ENCODE measurements at places on chromosomes 11 and 22.

GRCh38 chr11:15318814-15319213 lies 204.1 kb downstream of the INSC start:
- DNase-seq: no peak

DNA sequence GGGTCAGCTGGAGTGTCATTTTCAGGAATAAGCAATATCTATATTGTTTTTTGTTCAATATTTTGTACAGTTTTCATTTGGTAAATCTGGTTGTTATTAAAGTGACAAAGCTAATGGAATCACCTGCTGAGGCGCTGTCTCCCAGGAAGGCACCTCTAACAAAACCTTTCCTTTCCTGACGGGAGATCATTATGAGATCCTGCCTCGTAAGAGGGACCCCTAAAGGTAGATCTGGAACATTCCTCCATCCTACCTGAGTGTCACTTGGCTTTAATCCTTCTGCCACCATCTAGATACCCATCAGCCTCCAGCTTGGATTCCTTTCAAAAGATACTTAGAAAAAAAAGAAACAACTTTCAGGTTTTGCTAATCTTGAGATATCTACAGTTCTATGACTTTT lies 157.7 kb downstream of the FAT3 start:
- no peak for DNase-seq

DNA sequence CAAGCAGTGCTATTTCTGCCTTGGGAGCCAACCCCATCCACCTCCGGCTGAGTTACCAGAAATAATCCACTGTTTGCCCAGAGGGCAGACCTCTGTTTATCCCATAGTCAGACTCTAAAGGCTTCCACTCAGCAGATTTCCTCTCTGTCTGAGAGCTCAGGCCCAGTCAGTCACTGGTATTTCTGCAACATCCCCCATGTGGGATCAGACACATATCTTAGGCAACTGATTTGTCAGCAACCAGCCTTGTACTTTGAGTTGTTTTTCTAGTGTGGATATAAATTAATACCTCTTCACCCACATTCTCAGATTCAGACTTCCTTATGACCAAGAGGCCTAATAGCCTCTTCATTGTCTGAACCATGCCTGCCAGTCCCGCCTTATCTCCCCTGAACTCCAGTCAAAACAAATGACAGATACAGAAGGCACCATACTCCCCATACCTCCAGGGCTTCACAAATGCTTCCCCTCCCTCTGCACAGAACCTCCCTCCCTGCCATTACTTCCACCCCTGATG lies 193.6 kb downstream of the FAM76B start:
- DNase-seq: peak; percentile 69

- DNase-seq: peak; percentile 84
Observed at GRCh38 chr11:63491636-63492372, 837 bp upstream of the PLAAT5 start.

DNA sequence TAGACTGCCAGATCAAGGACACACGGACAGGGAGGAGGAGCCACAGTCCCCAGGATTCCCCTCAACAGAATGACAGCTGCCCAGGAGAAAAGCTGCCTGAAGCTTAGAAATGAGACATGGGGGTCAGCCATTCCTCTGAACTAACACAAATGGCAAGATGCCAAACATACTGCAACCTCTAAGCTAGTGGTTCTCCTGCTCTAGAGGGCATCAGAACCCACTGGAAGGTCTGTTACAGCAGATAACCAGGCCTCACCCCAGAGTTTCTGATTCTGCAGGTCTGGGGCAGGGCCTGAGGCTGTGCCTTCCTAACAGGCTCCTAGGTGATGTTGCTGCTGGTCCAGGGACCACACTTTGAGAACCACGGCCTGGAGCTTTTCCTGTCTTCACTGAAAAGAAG lies 28.6 kb upstream of the BID start:
- DNase-seq: no peak

DNA sequence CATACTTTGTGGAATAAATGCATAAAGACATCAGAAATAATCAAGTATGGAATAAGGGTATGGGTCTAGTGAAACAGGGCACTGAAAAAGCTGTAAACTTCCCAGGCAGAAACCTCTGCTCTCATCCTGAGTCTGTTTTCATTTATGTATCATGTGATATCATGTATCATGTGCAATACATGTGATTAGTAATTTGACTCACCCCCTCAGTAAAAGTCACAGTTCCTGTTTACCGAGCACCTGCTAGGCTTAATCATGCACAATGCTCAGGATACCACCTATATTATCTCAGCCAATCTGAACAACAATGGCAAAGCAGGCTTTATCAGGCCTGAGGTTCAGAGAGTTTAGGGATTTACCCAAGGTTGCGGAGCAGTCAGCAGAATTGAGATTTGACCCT lies 250.6 kb upstream of the TENM4 start:
- no peak for DNase-seq

- DNase-seq: no peak
Observed at GRCh38 chr11:35675901-35676610, 13.5 kb downstream of the TRIM44 start.

DNA sequence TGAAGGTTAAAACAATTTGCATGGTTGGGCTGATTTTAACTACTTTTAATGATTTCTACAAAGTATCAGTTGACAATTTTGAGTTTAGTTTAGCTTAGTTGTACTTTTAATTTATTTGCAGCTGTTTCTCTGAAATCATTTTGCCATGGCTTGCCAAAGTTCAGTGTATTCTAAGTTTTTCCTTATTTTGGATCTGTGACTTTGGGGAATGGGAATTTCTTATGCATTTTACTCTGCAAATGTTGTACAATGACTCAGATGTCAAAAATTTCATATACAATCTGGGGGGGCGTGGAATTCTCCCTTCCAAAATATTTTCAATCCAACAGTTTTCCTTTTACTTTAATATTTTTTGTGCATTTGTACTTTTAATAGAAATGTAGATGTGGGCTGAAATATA lies 8.9 kb upstream of the DCHS1 start:
- no peak for DNase-seq

- DNase-seq: no peak
Observed at GRCh38 chr11:35003658-35004057, 87.2 kb downstream of the PDHX start.

DNA sequence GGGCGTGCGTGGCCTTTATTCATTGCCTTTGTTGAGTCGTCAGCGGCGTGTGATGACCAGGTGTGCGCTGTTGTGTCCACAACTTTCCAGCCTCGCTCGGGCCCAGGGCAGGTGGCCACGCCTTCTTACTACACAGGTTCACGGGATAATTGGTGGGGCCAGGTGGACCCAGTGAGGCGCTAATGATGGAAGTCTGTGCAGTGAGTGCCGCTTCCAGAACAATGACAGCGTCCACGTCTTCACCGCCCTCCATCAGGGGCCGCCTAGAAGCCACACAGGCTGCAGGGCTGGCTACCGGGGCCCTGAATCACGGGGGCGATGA lies 1197.3 kb downstream of the BRD1 start:
- DNase-seq: no peak

GRCh38 chr11:90614318-90614717 lies 391.5 kb upstream of the CHORDC1 start:
- no peak for DNase-seq

DNA sequence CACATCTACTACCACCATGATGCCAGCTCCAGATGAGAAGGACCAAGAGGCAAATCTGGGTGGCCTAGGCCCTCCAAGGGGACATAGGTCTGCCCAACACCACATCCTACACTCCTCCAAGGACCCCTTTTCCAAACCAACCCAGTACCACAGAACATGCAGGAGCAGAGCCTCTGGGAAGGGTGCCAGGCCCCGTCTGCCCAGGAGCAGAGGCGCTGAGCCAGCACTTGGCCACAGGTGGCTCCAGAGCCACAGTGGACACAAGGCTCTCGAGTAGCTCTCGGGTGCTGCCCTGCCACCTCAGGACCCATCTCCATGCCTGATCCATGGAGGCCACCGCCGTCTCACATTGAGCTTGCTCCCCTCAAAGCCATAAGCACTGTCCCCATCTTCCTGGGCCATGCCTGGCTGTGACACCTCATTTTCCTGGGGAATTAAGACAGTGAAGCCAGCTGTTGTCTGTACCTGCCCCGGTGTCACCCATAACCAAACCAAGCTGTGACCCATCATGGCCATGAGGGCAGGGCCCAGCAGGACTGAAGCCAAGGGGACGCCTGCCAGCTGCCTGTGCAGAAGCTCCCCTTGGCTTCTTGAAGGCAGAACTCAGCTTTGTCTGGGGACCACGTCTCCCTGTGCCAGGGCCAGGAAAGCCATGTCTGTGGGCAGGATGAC lies 7.4 kb downstream of the MOB2 start:
- no peak for DNase-seq

GRCh38 chr11:44066732-44067141 lies 667 bp downstream of the ACCS start:
- DNase-seq: peak; percentile 83

DNA sequence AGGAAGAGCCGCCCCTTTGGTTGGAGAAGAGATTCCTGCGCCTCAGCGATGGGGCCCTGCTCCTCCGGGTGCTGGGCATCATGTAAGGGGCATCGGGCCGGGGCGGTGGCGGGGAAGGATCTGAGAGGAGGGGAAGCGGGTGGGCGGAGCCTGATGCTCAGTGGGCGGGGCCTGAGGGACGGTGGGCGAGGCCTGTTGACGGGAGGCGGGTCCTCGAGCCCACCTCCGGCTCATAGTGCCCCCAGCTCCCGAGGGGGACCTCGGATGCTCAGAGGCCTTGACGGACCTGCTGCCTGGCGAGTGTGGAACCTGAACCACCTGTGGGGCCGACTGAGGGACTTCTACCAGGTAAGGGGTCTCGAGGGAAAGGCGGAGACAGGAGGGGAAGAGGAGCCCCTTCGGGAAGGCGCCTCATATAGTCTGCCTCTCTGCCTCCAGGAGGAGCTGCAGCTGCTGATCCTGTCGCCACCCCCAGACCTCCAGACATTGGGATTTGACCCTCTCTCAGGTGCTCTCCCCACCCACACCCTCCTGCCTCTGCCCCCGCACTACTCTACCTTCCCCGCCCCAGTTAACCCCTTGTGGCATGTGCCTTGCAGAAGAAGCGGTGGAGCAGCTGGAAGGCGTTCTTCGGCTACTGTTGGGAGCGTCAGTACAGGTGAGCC lies 799 bp downstream of the CCDC88B start:
- no peak for DNase-seq

DNA sequence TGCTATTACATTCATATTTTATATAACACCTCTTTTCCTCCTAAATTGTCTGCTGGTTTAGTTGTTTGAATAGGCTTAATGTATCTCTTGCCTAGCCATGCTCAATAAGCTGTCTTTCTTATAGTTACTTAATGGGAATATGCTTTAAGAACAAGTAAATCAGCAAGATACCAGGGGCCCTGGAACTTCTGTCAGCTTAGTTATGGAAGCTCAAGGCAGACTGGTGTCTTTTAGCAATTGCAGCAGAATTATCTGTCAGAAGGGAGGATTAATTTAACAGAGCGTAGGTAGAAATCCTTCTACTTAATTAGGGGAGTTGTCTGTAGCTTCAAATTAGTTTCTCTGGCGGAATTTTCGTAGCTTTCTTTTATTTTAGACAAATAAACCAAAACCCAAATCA lies 94.9 kb downstream of the C11orf91 start:
- DNase-seq: no peak

DNA sequence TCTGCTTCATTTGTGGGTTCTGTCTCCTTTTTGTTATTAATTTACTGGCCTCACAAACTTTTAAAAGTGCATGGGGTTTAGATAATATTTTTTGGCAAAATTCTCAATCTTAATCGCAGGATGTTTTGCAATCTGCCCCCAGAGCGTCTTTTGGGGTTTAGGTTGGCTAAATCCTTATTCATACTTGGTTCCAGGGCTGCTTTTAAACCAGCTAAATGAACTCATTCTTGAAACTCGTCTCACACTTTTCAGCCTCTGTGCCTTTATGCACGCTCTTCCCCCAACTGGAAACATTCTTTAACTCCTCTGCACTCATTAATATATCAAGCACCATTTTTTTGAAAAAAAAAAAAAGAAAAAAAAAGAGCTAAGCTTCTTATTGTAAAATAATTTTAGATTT lies 131.7 kb downstream of the KIF18A start:
- DNase-seq: peak; percentile 47

GRCh38 chr11:44670794-44671193 lies 56.0 kb upstream of the TSPAN18 start:
- no peak for DNase-seq

- DNase-seq: peak; percentile 64
Observed at GRCh38 chr11:834371-835316, 1.9 kb downstream of the CD151 start.

- DNase-seq: peak; percentile 100
Observed at GRCh38 chr11:8604078-8604723, 10.2 kb upstream of the STK33 start.

GRCh38 chr22:27670701-27671412 lies 130.7 kb downstream of the MN1 start:
- DNase-seq: no peak

GRCh38 chr11:111542606-111543275 lies 2.2 kb downstream of the LAYN start:
- DNase-seq: no peak

DNA sequence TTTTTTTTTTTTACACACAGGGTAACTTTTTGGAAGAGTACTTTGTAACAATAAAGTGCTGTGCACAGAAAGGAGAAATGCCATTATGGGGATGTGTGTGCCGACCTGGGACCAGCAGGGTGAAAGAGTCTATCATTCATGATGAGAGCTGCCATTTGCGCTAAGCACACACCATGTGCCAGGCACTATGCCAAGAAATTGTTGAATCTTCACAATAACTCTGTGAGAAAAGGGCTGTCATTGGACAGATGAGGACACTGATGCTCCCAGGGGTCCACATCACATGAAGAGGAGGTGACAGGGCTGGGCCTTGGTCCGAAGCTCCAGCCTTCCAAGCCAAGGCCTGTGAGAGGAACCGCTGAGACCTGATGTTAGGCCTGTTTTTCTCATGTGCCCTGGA lies 5.6 kb downstream of the DUSP18 start:
- no peak for DNase-seq

- no peak for DNase-seq
Observed at GRCh38 chr11:36343436-36343835, 47.3 kb downstream of the PRR5L start.

- no peak for DNase-seq
Observed at GRCh38 chr11:4459500-4459899, 10.4 kb downstream of the OR52K2 start.

GRCh38 chr22:49201046-49201970 lies 626.4 kb downstream of the BRD1 start:
- DNase-seq: no peak

- peak; percentile 53 for DNase-seq
Observed at GRCh38 chr22:37428649-37429586, 1.6 kb upstream of the ELFN2 start.

DNA sequence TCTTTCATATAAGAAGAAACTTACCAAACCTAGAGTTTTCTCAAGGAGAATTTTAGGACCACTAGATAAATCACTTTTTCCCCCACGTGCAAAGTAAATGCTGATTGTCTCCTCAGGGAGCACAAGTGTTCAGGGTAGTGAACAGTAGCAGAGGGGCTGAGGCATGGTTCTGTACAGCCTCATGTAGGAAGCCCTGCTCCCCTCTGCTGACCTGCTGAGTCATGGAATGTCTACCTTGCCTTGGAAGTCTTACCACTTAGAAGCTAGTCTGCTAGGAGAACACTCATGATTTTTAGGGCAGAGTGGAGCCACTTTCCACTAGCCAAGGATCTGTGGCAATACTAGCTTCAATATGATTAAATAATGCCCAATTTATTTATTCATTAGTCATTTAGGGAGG lies 2120.6 kb upstream of the RAG2 start:
- peak; percentile 14 for DNase-seq

- no peak for DNase-seq
Observed at GRCh38 chr22:31497148-31497938, 1.0 kb downstream of the SFI1 start.

- DNase-seq: no peak
Observed at GRCh38 chr11:64285885-64286800, 495 bp downstream of the GPR137 start.

- DNase-seq: no peak
Observed at GRCh38 chr11:121487191-121487590, 34.4 kb upstream of the SORL1-AS1 start.
